Stimulated activated CD4-positive, alpha-beta T cell treated with anti-CD3 and anti-CD28 coated beads, Interleukin-12 subunit alpha, Interleukin-12 subunit beta, amount 100 ng/mL, for 4 hours (primary cell): ENCODE measurements at places on chromosomes 4 and X.

DNA sequence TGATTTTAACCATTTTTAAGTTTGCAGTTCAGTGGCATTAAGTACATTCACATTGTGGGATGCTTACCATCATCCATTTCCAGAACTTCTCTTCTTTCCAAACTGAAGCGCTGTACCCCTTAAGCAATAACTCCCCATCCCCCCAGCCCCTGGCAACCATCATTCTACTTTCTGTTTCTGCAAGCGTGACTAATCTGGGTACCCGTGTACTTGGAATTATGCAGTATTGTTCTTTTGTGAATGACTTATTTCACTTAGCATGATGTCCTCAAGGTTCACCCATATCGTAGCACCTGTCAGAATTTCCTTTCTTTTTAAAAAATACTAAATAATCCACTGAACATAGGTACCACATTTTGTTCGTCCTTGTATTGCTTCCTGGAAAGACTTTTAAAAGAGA, 32.9 kb downstream of the USP9X start:
- peak; percentile 6 for DNase-seq

- no peak for DNase-seq
Observed at GRCh38 chr4:162101337-162101736, 62.5 kb downstream of the FSTL5 start.

GRCh38 chr4:94932366-94932765, 174.6 kb downstream of the BMPR1B start:
- DNase-seq, result no peak

DNA sequence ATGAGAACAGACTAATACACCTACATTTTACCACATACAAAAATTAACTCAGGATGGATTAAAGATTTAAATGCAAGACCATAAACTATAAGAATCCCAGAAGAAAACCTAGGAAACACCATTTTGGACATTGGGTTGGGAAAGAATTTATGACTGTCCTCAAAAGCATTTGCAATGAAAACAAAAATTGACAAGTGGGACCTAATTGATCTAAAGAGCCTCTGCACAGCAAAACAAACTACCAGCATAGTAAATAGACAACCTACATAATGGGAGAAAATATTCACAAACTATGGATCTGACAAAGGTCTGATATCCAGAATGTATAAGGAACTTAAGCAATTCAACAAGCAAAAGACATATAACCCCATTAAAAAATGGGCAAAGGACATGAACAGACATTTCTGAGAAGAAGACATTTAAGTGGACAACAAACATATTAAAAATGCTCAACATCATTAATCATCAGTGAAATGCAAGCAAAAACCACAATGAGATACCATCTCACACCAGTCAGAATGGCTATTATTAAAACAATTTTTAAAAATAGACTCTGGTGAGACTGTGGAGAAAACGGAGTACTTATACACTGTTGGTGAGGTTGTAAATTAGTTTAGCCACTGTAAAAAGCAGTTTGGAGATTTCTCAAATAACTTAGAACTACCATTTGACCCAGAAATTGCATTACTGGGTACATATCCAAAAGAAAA, 221.7 kb upstream of the DIPK2B start:
- DNase-seq, result no peak

- no peak for DNase-seq
Observed at GRCh38 chr4:181951265-181951664, 291.9 kb upstream of the TENM3 start.

GRCh38 chrX:47501226-47502074, 18.4 kb upstream of the ZNF41 start:
- no peak for DNase-seq
